ENCODE measurements at places on chromosomes 3 and 15.

DNA sequence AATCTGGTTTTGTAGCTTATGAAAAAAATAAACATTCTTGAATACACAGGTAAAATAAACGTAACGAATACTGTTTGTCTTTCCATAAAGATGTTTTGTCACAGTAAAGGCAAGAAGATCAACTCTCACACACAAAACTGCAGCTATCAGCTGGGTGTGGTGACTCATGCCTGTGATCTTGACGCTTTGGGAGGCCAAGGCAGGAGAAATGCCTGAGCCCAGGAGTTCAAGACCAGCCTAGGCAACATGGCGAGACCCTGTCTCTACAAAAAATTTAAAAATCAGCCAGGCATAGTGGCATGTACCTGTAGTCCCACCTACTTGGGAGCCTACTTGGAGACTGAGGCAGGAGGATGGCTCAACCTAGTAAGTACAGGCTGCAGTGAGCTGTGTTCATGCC lies 39.6 kb downstream of the CBLB start:
- DNase-seq = no peak

DNA sequence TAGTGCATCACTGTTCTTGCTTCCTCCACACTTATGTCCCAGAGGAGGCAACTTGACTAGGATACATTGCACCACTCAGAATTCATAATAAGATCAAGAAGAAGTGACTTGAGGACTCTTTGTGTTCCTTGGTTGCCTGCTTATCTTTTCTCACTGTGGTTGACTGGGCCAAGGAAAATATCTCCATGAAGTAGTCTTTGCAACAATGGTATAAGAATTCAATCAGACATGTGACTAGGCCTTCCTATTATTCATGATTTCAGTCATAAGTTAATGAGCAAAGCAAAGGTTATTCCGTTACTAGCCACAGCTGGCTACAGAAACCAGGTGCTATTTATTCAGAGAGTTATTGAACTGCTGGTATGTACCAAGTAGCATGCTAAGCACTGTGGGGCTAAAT lies 359.3 kb downstream of the RORA start:
- DNase-seq = no peak

GRCh38 chr15:42185801-42186200 lies 22.3 kb downstream of the VPS39 start:
- DNase-seq = no peak

GRCh38 chr3:185981621-185982020 lies 43.8 kb upstream of the TRA2B start:
- no peak for DNase-seq

DNA sequence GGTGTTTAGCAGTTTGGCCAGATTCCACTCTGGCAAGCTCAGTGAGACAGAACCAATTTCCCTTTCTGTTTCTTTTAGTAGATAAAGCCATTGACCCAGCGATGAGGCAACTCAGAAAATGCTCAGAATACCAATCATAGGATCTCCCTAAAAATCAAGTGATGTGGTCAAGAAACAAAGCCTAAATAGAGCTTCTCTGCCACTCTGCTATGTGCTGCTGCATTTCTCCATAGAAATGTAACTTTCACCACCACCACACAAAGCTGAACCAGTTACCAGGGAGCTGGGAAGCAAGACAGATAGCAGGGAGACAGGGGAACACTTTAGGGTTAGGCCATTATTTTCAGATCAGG lies 109.8 kb downstream of the RPL22L1 start:
- DNase-seq = no peak

DNA sequence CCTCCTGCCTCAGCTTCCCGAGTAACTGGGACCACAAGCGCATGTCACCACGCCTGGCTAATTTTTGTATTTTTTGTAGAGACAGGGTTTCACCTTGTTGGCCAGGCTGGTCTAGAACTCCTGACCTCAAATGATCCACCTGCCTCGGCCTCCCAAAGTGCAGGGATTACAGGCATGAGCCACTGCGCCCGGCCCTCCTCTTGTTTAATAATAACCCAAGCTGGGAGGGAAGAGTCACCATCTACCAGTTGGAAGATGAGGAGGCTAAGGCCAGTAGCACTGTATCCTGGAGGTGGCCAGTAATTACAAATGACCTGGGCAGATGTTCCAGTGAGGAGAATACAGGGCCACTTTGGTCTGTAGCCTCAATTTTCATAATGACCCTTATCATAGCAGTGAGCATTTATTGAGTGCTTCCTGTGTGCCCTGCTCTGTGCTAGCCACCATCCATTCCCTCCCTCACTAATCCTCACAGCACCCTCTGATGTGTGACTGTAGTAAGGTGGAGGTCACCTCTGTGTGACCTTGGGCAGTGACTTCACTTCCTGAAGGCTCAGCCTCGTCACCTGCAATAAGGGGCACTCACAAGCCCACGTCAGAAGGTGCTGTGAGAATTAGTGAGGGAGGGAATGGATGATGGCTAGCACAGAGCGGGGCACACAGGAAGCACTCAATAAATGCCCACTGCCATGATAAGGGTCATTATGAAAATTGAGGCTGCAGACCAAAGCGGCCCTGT lies 64.2 kb downstream of the ABTB1 start:
- DNase-seq = no peak

- no peak for DNase-seq
These were observed 10.4 kb downstream of the SLC28A1 start for GRCh38 chr15:84894736-84895425.

DNA sequence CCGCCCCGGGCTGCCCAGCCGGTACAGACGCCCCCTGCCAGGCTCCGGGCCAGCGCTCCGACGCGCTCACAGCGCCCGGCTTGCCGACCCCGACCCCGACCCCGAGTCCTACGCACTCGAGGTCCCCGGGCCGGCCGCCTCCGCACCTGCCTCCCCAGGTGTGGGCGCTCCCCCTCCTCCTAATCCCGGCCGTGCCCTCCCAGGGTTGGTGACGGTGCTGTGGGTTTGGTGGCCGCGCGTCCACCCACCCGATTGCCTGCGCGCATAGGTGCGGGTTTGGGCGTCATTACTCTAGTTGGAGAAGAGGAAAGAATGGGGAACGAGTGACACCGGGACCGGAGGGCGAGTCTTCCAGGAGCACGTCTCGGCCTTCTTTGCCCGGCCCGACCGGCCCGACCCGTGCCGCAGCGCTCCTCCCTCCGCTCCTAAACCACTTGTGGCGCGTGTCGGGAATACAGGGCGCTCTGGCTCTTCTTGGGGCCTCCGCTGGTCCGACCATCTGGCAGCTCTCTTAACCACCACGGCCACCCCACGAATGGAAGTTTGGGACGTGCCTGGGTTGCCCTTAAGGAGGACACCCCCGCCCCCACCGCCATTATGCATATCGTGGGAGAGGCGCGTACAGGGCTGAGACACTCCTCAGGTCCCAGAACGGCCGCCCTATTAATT lies 810 bp upstream of the THRB start:
- no peak for DNase-seq

- DNase-seq = no peak
These were observed 14.1 kb downstream of the MRPS22 start for GRCh38 chr3:139357899-139358298.

DNA sequence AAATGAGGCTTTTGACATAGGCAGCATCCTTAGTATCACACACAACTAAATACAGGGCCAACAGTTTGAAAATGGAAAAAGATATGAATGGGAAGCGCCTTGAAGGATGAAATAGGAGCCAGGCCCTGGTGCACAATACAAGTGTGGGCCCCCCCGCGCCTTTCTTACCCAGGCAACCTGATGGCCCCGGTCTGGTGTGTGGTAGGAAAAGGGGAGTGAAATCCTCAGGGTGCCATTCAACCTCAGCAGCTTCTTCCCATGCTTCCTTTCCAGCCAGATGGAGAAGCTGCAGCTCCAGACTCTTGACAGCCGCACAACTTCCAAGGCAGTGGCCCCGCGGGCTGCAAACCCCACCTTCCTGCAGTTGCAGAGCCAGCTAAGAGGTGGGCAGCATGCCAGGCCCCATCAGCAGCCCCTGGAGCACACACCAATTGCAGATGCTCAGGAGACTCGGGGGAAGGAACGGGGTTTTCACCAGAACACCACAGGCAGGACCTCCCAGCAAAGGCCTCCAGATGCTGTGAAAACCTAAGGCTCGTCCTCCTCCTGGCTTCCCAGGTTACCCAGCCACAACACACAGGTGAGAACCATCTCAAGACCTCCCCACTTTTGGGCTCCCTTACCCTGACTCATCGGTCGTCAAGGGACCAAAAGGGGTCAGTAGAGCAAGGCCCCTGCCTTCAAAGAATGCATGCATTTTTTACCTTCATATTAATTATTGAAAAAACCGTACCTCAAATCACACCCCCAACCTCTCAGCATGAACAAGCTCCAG lies 101.6 kb downstream of the CPN2 start:
- no peak for DNase-seq

- DNase-seq = no peak
These were observed 338.8 kb downstream of the RBMS3 start for GRCh38 chr3:29619676-29620075.

GRCh38 chr3:175526191-175526590 lies 667.1 kb downstream of the NAALADL2 start:
- no peak for DNase-seq

DNA sequence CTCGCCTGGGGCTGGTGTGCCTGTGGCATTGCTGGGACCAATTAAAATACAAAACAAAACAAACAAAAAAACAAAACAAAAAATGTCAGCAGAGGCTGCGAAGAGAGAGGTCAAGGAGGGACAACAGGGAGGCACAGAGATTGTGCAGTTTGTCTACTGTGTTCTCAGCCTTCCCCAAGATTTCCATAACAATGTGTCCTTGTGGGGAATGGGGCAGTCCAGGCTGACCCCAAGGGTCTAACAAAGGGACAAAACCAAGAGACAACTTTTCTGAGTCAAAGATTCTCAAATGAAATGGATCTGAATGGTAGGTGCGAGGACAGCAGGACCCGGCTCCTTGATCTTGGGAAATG lies 46.4 kb upstream of the TRPM1 start:
- DNase-seq = no peak

- no peak for DNase-seq
These were observed 614.6 kb upstream of the TBL1XR1 start for GRCh38 chr3:177811835-177812234.

- DNase-seq = no peak
These were observed 688.7 kb downstream of the MECOM start for GRCh38 chr3:168974617-168975403.

GRCh38 chr3:4506559-4507023 lies 13.4 kb downstream of the ITPR1 start:
- DNase-seq = no peak

DNA sequence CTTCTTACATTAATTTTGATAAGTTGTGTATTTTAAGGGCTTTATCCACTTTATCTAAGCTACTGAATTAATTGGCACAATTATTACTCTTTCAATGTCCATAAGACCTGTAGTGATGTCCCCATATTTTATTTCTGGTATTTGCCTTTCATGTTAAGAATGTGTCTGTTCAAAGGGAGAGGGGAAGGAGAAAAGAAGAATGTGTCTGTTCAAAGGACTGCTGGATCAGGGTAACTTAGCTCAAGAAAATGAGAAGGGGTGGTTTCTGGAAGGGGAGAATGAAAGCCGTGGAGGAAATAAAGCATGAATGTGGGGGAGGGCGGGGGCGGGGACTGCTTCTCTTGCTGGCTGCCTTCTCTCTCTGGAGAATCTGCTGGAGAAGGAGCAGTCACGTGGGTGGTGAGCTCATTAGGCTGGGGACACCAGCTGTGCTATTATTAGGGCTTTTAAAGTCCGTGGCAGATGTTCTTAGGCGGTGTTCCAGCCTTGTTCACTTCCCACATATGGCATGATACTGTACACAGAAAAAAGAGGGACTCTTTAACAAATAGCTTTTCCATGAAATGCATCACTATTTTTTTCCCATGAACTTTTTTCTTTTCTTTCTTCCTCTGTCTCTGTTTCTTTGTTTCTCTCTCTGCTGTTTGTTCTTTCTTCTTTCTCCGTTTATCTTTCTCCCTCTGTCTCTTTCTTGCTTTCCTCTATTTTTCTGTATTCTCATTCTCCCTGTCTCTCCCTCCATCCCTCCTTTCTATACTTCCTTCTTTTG lies 63.7 kb upstream of the ULK4 start:
- no peak for DNase-seq

DNA sequence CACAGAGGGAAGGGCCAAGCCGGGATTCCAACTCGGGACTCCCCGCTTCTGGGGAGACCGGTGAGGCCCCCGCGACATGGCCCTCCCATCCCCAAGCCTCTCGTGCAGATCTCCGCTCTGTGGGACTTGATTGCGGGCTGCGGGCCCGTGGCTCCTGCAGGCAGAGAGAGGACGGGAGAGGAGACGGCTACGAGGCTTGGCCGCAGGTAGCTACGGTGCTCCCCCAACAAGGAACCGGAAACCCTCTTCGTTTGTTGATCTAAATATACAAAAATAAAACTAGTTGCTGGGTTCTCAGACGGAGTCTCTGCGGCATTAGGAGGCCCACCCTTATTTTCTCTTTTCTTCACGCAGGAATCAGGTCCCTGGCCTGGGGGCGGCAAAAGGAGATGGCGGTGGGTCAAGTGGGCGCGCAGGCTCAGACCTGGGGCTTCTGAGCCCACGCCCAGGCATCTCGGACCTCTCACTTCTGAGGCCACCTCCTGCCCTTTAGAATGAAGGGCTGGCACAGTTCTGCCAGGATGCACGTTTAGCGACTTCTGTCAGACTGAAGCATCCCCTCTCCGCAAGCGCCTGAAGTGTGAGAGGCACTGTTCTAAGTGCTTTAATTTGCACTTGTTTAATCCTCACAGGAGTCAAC lies 10.9 kb downstream of the GNB5 start:
- DNase-seq = no peak

DNA sequence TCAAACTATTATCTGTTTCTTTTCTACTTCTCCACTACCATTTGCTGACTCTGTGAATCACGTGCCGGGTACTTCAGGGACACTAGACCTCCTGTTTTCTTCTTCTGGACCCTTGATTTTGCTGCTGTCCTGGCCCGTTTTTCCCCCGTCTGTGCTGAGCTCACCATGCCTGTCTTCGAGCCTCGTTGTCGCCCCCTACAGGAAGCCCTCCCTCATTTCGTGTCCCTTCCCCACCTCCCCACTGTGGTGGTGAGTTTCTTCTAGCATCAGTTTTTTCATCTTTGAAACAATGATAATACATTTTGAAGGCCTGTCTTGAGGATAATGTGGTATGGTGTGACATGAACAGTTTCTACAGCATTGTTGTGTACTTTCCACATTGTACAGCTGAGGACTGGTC lies 12.8 kb downstream of the GABRG3 start:
- DNase-seq = no peak

DNA sequence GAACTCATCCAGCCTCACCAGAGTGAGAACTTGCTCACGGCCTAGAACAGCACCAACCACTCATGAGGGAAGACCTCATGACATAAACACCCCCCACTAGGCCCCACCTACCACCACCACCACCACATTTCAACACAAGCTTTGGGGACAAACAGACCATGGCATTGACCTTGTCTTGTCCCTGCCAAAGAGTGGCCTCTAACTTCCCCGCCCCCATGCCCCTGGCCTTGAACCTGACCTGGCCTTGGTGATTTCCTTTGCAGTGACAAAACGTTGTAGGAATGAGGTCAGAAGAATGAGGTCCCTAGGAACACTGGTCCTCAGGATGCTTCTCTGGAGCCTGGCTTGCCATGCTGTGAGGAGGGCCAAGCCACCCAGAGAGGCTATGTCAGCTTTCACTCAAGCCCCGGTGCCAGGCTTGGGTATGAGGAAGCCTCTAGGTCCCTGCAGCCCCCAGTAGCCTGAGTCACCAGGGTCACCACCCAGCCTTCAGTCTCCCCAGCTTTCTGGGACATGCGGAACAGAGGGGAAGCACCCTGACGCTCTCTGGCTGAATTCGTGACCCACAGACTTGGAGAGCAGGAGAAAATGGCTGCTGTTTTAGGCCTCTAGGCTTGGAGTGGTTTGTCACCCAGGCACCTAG lies 57.9 kb downstream of the TPRA1 start:
- no peak for DNase-seq
